ENCODE measurements at places on chromosomes 2 and 18. TPM values are rescaled to one million over a fixed set of nuclear protein-coding genes. Genes with fewer than 3 reads are reported as not detected.

The ZAP70 gene
- total RNA-seq, result 0.33 TPM

GRCh38 chr2:176552501-176553135 is 283.4 kb downstream of the MTX2 start:
- no peak for DNase-seq

GRCh38 chr2:155382776-155383175 is 684.3 kb downstream of the KCNJ3 start:
- no peak for DNase-seq

DNA sequence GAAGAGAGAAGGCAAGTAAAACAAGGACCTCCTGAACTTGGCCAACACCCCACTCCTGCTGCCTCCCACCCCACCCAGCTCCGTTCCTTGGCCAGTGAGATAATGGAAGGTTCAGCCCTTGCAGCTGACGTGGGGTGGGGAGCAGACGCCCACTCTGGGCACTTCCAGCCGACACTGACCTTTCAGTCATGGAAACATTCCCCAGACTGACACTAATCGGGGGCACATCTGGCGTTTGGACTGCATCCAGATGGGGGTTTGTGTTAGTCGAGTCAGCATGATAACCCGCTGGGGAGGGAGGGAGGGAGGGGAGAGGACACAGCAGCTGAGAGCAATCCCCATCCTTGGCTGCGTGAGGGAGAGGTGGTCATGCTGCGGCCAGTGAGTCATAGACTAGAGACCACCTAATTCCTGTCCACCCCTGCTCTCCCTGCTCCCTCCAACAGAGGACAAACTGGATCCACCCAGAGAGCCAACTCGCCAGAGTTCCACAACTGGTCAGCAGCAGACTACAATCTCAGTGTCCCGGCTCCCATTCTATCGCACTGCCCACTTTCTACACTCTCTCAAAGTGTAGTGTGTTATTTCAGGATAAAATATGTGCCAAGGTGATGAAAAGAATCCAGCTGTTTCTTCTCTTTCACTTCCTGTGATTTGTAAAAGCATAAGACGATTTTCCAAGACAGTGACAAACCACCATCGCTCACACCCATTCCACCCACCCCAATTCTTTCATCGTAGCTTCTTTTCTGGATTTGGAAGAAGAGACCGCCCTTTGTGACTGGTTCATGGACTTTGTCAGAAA is 115.4 kb upstream of the PKDCC start:
- no peak for DNase-seq

Measured in H7 (cell line).